ENCODE measurements at places on chromosomes 2 and 18.
A peak's percentile ranks its signal among the peaks of the same experiment; 100 is the strongest.

- DNase-seq, result no peak
Measured at GRCh38 chr2:13114391-13114790, 397.7 kb downstream of the TRIB2 start.

- DNase-seq, result no peak
Measured at GRCh38 chr2:20136149-20136548, 84.7 kb upstream of the LAPTM4A start.

- no peak for DNase-seq
Measured at GRCh38 chr2:37851828-37852584, 73.1 kb upstream of the RMDN2 start.

DNA sequence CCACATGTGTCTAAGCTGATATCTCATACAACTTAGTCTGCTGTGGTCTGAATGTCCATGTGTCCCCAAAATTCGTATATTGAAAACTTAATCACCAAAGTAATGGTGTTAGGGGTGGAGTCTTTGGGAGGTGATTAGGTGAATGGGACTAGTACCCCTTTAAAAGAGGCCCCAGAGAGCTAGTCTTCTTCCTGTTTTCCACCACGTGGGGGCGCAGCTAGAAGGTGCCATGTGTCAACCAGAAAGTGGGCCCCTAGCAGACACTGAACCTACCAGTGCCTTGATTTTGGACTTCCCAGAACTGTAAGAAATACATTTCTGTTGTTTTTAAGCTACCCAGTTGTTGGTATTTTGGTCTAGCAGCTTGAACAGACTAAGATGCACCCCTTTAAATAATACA, 86.6 kb downstream of the ASB1 start:
- peak; percentile 25 for DNase-seq

- DNase-seq, result no peak
Measured at GRCh38 chr18:79356435-79356834, 39.3 kb upstream of the NFATC1 start.

DNA sequence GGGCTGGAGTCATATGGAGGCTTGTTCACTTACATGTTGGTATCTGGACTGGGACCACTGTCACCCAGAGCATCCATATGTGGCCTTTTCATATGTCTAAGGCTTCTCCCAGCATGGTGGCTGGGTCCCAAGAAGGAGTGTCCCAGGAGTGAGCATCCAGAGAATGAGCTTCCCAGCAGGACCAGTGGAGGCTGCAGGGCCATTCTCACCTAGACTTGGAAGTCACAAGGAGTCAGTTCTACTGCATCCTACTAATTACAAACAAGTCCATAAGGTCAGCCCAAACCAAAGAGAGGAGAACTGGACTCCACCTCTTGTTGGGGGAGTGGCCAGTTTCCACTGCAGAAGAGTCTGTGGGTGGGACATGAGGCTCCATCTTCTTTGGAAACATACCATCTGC, 5.1 kb upstream of the TEX51 start:
- no peak for DNase-seq

DNA sequence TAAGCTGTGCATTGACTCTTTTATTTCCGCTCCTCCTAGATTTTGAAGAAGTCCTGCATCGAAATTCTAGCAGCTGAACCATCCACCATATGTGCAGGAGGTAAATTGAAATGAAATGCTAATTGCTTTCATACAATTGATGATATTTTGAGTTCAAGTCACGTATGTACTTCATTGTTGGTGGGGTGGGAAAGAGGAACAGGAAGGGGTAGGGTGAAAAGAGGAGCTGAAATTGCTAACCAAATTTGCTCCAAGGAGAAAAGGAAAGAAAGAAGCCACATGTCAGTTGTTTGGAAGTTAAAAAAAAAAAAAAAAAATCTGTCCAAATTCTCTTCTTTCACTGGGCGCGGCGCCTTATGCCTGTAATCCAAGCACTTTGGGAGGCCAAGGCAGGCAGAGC, 77.8 kb downstream of the ANTXR1 start:
- no peak for DNase-seq

- no peak for DNase-seq
Measured at GRCh38 chr2:174597345-174598047, at the start of gene WIPF1. Gene WIPF1 (minus strand): TSS chr2:174597804. CDS start chr2:174585573, 12,231 bp downstream.

DNA sequence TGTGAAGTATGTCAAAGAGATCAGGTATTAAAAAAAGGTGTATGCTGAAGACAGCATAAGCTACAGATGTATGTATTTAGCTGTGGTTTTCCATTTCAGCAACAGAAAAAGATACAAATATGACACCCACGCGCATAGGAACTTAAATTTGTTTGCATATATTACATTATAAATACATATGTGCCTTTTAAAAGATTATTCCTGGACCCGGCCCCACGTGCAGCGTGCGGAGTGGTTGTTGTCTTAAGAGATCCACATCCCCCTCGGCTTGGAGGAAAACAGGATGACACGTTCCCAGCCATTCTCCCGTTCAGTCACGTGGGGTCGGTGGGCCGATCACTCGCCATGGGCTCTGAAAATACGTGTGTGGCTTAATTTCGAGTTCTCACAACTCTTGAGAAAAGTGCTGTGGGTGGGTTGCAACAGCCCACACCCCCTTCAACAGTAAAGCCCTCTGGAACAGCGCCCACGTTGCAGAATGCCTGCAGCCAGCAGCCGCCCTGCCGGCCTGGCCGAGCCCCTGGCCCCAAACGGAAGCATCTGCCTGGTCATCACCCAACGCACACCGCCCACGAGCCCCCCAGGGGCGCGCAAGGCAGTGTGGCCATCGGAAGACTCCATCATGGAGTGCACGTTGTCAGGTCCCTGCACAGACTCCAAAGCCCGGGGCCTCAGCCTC, 18.6 kb upstream of the KCNG2 start:
- no peak for DNase-seq

DNA sequence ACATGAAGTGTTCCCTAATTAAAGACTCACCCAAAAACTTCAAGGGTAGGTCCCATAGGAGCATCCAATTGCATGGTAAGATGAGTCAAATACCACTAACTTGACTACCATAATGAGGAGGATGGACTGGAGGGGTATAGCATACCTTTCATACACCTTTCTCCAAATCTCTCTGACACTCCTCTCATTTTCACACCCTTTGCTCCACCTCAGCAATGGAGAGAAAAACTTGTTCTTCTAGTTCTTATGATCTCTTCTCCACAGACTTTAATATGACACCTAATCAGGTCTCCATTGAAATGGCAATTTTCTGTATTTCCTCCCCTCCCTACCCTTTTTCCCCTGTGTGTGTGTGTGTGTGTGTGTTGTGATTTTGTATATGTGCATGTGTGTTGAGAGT, 41.1 kb upstream of the MAP2 start:
- DNase-seq, result no peak

DNA sequence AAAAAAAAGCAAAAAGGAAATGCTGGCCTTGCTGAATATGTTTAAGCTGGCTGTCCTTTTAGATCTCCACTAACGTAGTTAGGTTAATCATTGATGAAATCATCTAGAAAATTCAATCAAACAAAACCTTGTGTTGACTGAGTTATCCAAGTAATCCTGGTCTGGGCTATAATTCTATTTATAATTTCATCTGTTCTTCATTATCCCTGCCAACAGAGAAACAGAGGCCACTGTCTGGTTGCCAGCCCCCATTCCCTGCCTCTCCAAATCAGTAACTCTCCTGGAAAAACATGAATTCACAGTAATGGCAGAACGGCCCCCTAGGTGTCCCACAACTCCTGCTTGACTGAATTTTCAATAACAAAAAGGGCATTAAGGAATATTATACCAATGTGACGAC, 24.6 kb downstream of the DOCK10 start:
- DNase-seq, result no peak

- DNase-seq, result no peak
Measured at GRCh38 chr2:164766216-164766953, 75.2 kb downstream of the COBLL1 start.

GRCh38 chr2:149033716-149034115, 4.8 kb upstream of the LYPD6B start:
- no peak for DNase-seq

DNA sequence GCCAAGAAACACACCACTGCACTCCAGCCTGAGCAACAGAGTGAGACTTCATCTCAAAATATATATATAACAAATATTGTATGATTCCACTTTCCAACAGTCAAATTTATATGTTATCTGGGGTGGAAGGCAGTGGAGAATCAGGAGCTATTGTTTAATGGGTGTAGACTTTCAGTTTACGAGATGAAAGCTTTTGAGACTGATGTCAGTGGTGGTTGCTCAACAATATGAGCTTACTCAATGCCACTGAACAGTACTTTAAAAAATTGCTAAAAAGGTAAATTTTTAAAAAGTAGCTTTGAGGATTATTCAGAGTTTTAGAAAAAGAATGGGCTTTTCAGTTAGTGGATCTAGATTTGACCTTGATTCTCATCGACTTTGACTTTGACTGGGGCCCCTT, 105.9 kb upstream of the ST6GAL2 start:
- DNase-seq, result no peak

DNA sequence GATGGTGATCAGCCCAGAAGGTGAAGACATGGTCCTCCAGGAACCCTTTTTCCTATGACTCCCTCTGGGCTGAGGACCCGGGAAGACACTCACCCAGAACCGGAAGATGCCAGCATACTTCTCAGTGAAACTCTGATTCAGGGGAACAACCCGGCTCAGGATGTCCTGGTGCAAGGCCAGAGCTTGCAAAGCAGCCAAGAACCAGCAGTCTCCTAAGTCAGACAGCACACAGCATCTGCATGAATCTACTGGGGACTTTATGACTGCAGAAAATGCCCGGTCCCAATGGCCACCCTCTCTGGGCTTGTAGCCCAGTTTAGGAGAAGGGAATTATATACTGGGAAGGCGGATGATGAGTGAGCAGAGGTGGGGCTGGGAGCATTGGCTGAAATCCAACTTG, 15.3 kb downstream of the CAPN14 start:
- DNase-seq, result no peak

DNA sequence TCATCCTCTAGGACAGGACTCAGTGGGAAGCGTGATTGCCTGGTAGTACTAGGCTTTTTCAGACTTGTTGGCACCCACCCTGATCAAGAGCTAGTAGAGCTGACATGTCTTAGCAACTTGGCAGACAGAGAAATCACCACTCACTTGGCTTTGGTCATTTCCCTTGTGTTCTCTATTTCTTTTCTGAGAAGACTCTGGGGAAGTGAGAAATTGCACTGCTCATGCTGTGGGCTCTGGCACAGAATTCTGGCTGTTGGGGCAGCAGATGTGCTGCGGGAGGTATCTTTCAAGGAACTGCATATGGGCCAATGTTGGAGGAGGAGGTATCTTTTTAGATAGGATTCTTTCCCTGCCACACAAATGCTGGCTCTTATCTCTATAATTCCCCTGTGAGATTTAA, 529.1 kb upstream of the MEX3C start:
- no peak for DNase-seq

- no peak for DNase-seq
Measured at GRCh38 chr2:19247186-19247585, 111.2 kb downstream of the OSR1 start.

DNA sequence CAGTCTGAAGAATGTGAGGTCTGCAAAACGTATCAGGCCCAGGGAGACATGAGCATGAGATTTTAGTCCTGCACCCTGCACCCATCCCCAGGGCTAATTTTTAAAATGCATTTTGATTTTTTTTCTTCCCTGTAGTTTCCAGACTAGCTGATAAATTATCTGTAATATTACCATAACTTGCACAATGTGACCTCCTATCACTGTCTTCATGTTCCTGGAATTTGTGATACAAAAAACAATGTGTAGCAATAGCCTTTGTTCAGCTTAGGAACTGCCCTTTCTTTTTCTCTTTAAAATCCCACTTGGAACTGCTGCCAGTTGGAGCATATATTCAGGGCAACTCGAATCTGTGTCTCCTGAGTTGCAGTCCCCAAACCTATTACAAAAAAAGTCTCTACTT, 222.8 kb upstream of the HS6ST1 start:
- DNase-seq, result no peak

DNA sequence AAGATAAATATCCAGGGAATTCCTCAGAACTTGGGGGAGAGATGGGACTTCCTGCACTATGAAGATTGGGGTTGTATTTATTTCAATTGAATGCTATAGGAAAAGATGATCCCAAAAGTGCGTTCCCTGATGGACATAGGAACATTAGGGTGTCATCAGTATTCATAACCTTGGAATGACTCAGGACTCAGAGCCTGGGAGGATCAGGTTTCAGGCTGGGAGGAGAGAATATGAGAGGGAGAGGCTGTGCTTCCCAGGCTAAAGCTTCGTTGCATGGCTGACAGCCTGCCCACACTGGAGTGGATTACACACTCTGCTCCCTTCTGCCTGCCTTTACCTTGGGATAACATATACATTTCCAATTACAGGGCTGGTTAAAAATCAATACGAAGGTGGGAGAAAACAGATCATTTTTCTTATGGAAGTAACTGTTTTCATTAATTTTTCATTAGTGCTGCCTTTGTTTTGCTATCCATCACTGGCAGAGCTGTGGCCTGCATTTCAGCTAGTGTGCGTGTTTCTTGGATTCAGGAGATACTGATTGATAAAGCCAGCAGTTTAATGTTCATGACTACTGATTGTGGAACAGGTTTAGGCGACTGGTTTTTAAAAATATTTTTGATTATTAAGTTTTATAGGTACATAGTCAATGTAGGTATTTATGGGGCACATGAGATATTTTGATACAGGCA, 118.7 kb downstream of the KCTD1 start:
- no peak for DNase-seq

DNA sequence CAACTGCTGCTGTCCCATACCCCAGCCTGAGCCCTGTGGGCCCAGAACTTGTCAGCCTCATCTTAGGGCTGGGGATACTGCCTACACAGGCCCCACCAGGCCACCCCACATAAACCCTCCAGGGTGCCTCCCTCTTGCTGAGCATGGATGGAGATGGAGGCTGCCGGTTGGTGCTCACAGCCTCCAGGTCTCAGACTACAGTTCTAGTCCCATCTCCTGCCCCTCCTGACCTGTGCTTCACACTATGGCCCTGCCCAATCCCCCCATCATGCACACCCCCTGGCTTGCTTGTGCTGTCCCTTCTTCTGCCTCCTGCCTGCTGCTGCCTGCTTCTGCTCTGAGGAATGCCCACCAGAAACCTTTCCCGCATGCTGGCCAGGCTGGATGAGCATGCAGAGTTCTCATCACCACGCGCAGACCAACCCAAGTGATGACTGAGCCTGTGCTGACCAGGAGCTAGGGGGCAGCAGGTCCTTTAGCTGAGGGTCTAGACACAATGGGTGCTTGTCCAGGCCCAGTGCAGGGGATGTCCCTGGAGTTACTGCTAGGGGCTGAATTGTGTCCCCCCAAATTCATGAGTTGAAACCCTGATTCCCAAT, 138.4 kb upstream of the HS6ST1 start:
- no peak for DNase-seq

- no peak for DNase-seq
Measured at GRCh38 chr2:65390134-65390533, 42.3 kb downstream of the SPRED2 start.

DNA sequence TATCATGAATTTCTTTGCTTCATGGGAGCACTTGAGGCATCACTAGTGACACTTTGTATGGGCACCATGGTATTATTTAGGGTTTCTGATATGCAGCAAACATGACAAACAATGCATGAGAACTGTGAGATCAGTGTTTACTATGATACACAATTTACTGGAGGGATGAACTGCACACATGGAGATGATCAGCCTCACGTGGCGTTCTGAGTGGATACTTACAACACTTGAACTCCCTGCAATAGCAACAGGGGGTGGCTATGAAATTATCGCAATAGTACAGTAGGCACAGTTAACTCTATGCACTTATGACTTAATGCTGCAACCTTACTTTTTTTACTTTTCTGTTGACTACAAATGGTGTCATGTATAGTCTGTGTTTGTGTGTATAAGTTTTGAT, 18.5 kb upstream of the UGT1A8 start:
- DNase-seq, result no peak

Measured in activated T-cell treated with anti-CD3 and anti-CD28 coated beads for 48 hours (primary cell).